K562 (cell line): ENCODE measurements at places on chromosomes 5 and 9. TPM values are rescaled to one million over a fixed set of nuclear protein-coding genes. Genes with fewer than 3 reads are reported as not detected.

The GLRA1 gene
- not detected in 2 replicates for total RNA-seq

The ANAPC2 gene
- 50.7 and 56.5 TPM in 2 replicates for total RNA-seq

The PCDHGC4 gene
- not detected in 2 replicates for total RNA-seq

The PITX1 gene
- 88.2 and 90.4 TPM in 2 replicates for total RNA-seq

The FSTL4 gene
- total RNA-seq: not detected in 2 replicates

The SLC6A7 gene
- not detected in 2 replicates for total RNA-seq
